Cardiac ventricle fibroblast (primary cell): ENCODE measurements at places on chromosomes 12 and 14. TPM values are rescaled to one million over a fixed set of nuclear protein-coding genes. Genes with fewer than 3 reads are reported as not detected.

TMEM253 gene
- total RNA-seq: not detected in 2 replicates

GPRC5D gene
- not detected in 2 replicates for total RNA-seq

EXOC3L4 gene
- 1.9 TPM in 1 of 2 replicates, not detected in the other for total RNA-seq

FAM90A1 gene
- 0.25 TPM in 1 of 2 replicates, not detected in the other for total RNA-seq

AMIGO2 gene
- total RNA-seq: 0.29 and 0.75 TPM in 2 replicates

C2CD5 gene
- total RNA-seq: 15.1 and 15.5 TPM in 2 replicates

IPO4 gene
- total RNA-seq: 33.4 and 39.3 TPM in 2 replicates

TAS2R10 gene
- 1.9 TPM in 1 of 2 replicates, not detected in the other for total RNA-seq

PNMA1 gene
- total RNA-seq: 37.4 and 46.5 TPM in 2 replicates

CATSPERB gene
- not detected in 2 replicates for total RNA-seq

PSMC6 gene
- total RNA-seq: 61.8 and 69.0 TPM in 2 replicates

ANKRD33 gene
- total RNA-seq: 0.44 TPM in 1 of 2 replicates, not detected in the other

RNF212B gene
- not detected in 2 replicates for total RNA-seq

GPD1 gene
- total RNA-seq: 5.9 and 11.3 TPM in 2 replicates

KCNK10 gene
- 0.06 TPM in 1 of 2 replicates, not detected in the other for total RNA-seq

MYH6 gene
- total RNA-seq: not detected in 2 replicates

KCNH3 gene
- total RNA-seq: 0.05 and 0.12 TPM in 2 replicates

MMP17 gene
- 6.9 and 8.9 TPM in 2 replicates for total RNA-seq

SIX6 gene
- not detected in 2 replicates for total RNA-seq

TGM1 gene
- total RNA-seq: 0.06 and 0.73 TPM in 2 replicates

MARCHF9 gene
- 1.1 and 1.9 TPM in 2 replicates for total RNA-seq

SRRM4 gene
- total RNA-seq: not detected in 2 replicates
